ENCODE measurements at places on chromosomes 6 and 20.
A peak's percentile ranks its signal among the peaks of the same experiment; 100 is the strongest.

DNA sequence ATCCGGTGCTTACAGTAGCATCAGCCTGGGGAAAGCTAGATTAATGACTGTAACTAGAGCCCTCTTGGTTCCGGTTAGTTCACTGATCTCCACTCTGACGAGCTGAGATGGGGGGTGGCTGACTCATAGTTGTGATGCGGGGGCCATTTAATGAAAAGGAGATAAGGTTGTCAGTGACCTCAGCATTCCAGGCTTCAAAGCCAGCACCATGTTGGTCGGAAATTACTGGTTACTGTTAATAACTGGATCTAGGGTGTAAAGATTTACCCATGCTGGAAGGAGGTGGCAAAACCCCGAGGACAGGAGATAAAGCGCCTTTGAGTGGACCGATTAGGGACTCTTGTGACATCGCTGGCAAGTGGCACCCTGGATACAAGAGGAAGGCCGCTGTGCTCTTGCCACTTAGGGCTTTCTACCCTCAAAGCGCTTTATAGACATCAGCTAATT is 21.1 kb downstream of the FOXC1 start:
- no peak for DNase-seq

- peak; percentile 92 for DNase-seq
Observed at GRCh38 chr20:57654363-57654997, 34.3 kb upstream of the ZBP1 start.

DNA sequence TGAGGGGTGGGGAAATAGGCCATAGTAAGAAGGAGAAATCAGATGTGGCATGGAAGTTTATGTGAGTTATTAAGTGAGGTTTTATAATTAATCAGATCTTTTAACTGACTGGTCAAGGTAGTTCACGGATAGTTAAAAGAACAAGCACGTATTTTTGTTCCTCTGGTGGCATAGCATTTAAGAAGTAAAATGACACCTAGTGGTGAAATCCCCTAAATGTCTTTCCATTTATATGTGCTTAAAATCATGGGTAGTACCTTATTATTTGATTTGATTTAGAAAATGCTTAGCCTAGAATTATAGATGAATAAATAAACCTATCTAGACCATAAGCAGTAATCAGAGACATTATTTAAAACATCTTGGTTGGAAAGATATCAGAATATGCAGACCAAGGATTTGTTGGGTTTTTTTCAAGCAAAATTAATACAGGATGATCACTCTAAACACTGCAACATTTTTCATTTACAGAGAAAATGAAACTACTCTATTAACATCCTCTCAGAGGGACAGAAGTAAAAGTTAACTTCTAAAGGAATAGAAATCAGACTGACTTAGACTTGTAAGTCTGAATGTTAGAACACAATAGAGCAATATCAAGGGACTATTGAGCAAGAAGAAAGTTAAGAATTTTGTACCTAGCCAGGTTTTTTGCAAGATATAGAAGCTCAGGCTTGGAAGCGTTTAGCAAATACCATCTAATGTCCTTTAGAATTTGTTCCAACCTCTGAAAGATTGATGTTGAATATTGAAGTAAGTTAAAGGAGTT is 81.1 kb downstream of the STXBP5 start:
- peak; percentile 45 for DNase-seq

DNA sequence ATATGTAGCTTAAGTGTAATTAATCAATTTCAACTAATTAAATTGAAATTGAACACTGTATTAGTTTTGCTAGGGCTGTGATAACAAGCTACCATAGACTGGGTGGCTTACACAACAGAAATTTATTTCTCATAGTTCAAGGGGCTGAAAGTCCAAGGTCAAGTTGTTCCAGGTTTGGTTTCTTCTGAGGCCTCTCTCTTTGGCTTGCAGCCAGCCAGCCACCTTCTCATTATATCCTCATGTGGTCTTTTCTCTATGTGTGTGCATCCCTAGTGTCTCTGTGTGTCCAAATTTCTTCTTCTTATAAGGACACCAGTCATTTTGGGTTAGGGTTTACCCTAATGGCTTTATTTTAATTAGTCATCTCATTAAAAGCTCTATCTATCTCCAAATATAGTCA is 611.7 kb downstream of the UTRN start:
- DNase-seq = no peak

GRCh38 chr6:117739869-117740268 is 64.6 kb downstream of the NUS1 start:
- no peak for DNase-seq

GRCh38 chr20:10665791-10666190 is 8.0 kb downstream of the JAG1 start:
- no peak for DNase-seq

DNA sequence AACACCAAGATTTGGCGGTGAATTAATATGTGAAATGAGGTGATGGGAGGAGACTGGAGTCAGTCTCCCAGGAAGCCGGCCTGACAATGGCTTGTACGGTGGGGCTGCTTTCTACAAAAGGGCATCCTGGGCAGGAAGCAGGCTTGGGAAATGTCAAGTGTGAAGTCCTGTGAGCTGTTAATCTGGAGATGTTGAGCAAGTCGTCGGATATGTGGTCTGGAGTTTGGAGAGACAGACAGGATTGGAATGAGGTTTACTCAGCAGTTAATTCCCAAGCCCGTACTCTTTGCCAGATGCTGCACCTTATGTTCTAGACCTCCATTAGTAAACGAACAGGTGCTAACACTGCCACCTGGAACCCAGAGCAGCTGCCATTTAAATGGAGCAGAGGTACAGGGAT is 107.7 kb upstream of the FOXC1 start:
- peak; percentile 63 for DNase-seq

DNA sequence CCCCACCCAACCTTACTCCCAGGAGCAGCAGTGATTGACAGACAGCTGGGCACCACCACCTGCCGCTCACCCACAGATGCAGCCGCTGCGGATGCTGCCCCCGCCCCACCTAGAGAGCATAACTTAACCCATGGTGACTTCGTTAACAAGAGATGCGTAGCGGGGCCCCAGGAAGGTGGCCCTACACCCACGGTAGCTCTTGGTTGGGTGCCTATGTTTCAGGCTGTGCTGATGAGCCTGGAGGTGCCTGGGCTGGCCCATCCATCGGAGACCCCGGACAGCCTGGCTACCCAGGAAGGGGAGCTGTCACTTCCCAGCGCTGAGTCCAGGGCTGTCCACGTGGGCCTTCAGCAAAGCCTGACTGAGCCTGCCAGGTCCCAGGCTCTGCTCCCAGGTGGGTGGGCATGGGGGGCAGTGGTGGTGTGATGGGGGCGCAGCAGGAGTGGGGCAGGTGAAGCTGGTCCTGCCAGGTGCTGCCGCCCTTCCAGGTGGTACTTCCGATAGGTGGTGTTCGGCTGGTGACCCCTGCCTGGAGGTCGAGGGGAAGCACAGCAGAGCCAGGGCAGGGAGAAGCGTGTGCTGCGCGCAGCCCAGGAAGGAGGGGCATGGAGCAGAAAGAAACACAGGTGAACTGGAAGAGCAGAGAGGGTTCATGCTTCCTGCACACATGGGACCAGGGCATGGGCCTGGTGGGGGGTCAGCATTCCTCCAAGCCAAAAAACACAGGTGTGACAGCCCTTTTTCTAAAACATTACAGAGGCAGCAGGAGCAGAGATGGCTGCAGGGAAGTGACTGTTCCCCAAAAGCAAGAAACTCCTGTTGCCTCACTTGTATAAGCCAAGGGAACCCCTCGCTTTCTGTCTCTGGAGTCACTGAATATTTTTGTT is 56.9 kb downstream of the SYNJ2 start:
- no peak for DNase-seq

GRCh38 chr20:17916433-17916891 is 52.1 kb downstream of the SNX5 start:
- no peak for DNase-seq

DNA sequence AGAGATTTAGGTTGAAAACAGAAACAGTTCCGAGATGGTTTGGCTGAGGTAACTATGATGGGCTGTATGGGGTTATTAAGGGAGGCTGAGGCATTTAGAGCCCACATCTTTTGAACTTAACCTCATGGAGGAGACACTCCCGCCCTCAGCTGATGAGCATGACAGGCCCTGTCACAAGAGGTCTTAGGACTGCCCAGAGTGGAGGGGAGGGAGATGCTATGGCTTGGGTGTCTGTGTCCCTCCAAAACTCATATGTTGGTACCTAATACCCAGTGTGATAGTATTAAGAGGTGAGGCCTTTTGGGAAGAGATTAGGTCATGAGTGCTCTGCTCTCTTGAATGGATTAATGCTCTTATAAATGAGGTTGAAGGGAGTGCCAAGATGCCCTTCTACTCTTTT is 126.6 kb downstream of the CDC5L start:
- no peak for DNase-seq

- DNase-seq = no peak
Observed at GRCh38 chr6:161225681-161226008, 48.2 kb downstream of the AGPAT4 start.

- no peak for DNase-seq
Observed at GRCh38 chr6:159790956-159791598, 810 bp downstream of the MRPL18 start.

- DNase-seq = peak; percentile 50
Observed at GRCh38 chr20:14879020-14879697, 541.7 kb upstream of the FLRT3 start.

GRCh38 chr6:161487694-161488093 is 213.8 kb upstream of the AGPAT4 start:
- no peak for DNase-seq

GRCh38 chr6:106155219-106155830 is 69.2 kb downstream of the PRDM1 start:
- peak; percentile 57 for DNase-seq

DNA sequence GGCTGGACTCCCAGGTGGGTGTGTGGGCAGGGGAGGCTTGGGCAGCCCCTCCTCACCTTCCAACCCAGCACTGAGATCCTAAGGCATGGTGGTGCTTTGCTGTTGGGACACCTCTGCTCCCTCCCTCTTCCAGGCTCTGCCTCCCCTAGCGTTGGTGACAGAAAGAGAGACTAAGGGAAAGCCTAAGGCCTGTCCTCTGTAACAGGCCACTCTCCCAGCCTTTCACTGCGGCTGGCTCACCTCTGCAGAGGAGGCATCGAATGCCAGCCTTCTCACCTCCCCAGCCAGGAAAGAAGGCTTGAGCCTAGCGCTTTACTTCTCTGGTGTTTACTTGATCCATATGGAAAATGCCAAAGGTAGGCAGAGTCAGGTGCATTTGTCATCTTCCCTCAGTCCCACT is 3.5 kb upstream of the CDH26 start:
- no peak for DNase-seq

- no peak for DNase-seq
Observed at GRCh38 chr6:16623029-16623653, 138.1 kb downstream of the ATXN1 start.

DNA sequence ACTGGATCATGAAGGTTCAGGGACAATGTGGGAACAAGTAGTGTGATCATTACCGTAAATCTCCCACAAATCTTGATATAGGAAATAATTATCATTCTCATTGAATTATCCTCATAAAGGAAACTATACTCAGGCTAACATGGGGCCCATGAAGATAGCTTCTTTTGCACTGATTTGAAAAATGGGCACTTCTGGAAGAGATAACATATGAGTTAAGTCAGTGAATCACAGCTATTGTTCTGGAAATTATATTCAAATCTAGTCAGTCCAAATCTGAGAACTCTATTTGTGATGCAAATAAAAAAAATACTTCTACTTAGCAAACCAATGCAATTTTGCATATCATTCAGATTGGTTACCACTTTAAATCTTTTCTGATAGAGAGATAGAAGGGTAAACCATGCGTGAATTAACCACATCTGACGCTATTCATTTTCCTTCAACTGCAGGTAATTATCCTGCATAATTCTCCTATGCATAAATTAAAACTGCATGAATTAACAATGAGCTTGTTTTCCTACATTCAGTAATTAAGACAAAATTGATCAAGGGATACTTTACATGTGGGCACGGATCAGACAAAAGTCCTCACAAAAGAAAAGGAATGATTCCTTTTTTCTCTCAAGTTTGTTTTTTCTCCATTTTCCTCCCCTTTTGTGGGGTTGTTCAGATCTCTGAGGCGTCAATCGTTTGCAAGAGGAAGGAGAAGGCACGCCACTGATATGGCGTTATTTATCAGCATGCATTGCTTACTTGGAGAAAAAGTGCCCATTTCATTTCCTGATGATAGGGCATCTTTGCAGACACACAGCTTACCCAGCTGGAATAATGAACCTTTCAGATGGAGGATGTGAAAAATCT is 36.4 kb downstream of the RIPOR2 start:
- no peak for DNase-seq

DNA sequence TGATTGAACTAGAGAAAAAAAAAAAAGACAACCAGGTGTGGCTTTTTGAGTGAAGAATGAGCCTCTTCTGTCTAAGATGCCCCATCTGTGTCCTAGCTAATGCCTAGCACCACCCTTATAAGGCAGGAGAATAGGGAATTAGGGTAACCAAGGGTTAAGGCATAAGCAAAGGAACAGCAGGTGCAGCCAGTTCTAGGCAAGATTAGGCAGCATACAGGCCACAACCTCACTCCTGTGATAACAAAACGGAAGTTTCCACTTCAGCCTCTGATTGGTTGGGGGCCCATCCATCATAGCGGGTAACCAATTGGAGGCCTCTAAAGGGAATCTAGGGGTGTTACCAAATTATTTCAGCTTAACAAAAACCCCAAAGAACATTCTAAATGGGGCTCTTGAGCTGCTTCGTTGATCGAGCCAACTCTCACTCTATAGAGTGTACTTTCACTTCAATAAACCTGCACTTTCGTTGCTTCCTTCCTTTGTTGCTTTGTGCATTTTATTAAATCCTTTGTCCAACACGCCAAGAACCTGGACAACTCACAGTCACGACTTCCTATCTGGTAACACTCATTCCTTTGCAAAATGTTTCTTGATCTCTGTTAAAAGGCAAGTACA is 61.9 kb upstream of the TAGAP start:
- peak; percentile 74 for DNase-seq

DNA sequence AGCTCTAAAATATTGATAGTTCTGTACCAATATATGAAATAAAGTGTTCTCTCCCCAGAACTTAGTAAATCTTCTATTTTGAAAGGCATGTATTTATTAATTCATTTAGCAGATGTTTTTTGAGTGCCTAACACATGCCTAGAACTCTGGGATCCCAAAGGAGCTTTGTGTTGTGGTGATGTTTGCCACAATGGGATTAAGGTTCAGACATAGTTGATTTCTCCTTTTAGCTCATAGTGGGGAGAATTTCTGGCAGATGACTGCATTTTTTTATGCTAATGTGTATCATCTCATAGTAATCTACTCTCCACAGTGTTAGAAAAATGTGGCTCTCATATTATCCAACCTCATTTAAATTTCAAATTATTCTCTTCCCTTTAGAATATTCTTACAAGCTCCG is 21.7 kb downstream of the MYB start:
- DNase-seq = no peak

DNA sequence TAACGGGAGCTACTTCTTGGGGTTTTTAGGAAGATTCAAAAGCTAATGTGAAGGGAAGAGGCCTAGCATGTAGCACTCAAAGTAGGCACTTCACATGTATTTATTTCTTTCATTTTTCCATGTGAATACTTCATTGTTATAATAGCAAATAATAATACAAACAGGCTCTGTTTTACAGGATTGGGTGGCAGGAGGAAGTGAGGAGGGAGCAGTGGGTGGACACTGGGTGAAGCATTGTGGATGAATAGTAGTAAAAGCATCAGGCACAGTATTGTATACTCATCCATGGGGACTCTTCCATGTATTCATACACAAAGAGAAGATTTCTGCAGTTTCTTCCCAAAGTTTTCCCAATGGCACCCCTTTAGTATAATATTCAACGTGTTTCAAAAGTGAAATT is 38.4 kb upstream of the SNRPB2 start:
- DNase-seq = no peak
